ENCODE measurements at places on chromosomes 7 and 10.

DNA sequence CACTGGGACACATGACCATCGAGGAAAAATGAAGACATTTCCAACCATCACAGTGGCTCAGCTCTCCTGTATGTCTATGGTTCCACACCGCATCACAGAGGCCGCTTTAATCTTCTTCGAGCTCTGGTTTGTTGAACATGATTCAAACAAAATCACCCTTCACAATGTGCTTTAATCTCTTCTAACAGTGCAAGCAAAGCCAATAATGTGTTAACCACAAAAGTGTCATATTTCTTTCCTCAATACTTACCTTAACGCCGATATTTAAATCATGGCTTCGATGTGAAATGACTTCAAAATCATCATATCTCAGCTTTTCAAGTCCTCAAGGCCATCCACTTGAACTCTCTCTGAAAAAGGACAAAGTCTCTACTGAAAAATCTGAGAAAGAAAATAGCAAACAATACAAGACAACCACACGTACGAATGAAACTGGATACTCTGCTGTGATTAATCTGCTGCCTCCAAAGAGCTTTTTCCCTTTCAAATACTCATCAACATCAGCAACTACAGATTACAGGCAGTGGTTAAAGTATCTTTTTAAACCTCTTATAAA is 23.0 kb upstream of the SVIL start:
- no peak for DNase-seq

DNA sequence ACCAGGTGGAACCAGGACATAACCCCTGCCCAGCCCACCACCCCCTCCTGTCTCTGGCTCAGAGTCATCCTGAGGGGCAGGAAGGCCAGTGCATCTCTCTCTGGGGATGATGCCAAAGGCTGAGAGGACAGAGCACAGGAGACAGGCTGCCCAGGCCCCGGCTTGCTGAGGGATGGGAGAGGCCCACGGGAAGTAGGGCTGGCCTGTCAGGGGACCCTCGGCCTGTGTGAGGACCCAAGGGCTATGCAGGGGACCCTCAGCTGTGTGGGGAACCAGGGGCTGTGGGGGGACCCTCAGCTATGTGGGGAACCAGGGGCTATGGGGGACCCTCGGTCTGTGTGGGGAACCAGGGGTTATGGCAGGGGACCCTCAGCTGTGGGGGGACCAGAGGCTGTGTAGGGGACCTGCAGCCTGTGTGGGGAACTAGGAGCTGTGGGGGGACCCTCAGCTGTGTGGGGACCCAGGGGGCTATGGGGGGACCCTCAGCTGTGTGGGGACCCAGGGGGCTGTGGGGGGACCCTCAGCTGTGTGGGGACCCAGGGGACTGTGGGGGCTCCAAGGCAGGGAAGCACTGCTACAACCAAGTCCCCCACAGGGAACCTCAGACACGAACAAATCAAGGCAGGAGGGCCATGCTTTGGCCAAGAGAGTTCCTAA is 27.7 kb downstream of the EBF3 start:
- no peak for DNase-seq

- no peak for DNase-seq
These were observed 106.0 kb downstream of the CXCL12 start for GRCh38 chr10:44278837-44279324.

DNA sequence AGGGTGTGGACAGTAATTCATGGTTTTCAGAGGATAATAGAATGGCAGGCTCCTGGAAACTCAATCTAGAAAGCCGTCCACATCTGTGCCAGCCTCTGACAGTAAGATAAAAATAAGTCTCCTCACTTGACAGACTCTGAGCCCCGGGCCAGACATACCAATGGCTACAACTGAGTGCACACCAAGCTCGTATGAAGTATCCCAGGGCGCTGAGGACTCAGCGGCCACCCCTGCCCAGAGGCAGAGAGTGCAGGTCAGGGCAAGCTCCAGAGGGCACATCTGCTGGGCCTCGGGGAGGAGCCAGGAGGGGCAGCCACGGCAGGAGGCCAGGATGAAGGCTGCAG is 262.8 kb upstream of the TCERG1L start:
- no peak for DNase-seq

DNA sequence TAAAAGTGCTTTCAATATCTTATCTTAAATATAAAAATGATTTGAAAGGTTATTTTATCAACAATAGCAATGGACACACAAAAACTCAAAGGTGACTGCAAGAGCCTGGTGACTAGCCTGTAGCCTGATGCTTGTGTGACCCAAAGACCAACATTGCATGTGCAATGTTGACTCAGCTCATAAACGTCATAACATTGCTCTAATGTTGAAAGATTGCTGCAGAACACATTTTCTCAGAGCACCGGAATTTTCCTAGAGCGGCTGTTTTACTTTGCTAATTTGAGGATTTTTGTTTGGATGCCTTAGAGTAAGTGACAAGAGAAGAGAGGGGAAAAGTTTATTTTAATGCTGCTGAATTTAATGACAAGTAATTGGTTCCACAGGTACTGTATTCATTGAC is 107.1 kb downstream of the RAB18 start:
- DNase-seq: no peak

DNA sequence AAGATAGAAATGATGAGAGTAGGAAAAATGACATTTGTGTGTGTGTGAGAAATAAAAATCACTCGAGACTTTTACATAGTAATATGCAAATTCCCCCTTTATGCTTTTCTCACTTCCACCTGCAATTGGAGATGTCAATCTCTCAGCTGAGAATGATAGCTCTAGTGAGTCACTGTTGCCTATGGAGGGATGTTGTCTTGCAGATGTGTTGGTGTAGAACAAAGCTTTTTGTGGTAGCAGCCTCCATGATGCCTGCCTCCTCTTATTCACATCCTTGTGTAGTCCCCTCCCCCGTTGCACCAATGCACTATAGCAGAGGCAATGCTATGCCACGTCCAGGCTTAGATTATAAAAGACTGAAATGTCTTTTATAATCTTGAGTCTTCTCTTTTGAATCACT is 33.8 kb downstream of the SPAG6 start:
- DNase-seq: no peak

- no peak for DNase-seq
These were observed 29.4 kb downstream of the GRID1 start for GRCh38 chr10:86337121-86337601.

DNA sequence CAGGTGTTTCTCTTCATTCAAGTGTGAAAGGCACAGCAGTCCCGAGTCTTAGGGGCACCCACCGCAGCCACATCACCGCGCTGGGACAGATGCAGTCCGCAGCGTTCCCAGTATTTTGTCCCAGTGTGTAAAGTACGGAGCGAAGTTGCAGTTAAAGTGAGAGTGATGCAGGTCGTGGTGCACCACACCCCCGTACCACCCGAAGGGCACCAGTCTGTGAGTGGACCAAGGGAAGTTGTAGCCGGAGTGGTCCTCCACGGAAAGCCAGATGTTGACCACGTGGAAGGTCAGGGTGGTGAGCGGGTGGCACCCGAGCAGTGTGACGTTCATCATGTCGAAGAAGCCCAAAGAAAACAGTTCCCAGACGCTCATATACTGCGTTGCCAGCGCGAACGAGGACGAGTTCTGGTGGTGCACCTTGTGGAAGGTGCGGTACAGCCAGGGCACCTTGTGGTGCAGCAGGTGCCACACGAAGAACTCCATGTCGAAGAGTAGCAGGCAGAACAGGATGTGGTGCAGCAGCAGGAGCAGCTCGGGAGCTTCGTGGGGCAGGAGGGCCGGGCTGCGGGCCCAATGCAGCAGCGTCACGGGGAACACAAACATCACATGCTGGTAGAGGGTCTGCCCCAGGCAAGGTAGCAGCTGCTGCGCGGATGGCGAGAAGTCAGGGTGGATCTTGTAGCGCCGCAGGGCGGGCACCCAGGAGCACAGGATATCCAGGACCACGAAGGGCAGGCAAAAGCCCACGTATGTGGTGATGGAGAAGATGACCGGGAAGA is 526 bp downstream of the CH25H start:
- DNase-seq: peak; percentile 6

DNA sequence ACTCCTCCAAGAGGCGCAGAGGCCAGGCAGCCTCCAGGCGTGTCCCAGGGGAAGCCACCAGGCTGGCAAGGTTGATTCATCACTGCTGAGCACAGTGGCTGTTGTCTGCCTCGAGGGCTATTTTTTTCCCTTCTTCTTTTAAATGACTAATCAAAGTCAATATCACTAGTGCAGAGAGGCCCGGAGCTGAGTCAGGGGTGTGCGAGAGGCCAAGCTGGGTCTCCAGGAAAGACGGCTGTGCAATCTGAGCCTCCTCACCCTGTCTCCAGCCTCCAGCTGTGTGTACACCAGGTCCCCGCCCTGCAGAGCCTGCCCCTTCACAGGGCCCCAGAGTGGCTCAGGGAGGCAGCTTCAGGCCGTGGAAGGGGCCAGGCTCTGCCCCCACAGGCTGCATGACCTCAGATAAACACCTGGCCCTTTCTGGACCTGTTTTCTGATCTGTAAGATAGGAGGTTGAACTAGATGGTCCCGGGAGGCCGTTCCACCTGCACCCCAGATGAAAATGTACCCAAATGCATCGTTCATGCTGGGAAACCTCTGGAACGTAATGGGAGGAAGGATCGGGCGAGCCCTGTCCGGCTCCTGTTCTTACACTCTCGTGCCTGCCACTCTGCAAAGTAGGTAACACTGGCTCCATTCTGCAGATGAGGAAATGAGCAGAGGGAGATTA is 3.7 kb downstream of the STX1A start:
- no peak for DNase-seq
